ENCODE measurements at places on chromosomes 1 and 21. TPM values are rescaled to one million over a fixed set of nuclear protein-coding genes. Genes with fewer than 3 reads are reported as not detected.

- no peak for DNase-seq
Observed at GRCh38 chr1:101697072-101697471, 299.7 kb downstream of the OLFM3 start.

- DNase-seq = peak; percentile 81
Observed at GRCh38 chr1:115782571-115783281, 14.2 kb upstream of the CASQ2 start.

GRCh38 chr21:45011911-45012661, 62.3 kb upstream of the ADARB1 start:
- peak; percentile 99 for DNase-seq

- DNase-seq = no peak
Observed at GRCh38 chr1:207651583-207651982, 6.7 kb downstream of the CR1L start.

The PRR9 gene
- not detected for total RNA-seq

The SLC25A34 gene
- total RNA-seq = 0.40 TPM

The LEMD1 gene
- not detected for total RNA-seq

The FCGR3A gene
- not detected for total RNA-seq

All from Daoy (cell line).